Cerebellum (tissue), 4 donors: ENCODE measurements at places on chromosomes 12 and 14. TPM values are rescaled to one million over a fixed set of nuclear protein-coding genes. Genes with fewer than 3 reads are reported as not detected.
A peak's percentile ranks its signal among the peaks of the same experiment; 100 is the strongest.

DNA sequence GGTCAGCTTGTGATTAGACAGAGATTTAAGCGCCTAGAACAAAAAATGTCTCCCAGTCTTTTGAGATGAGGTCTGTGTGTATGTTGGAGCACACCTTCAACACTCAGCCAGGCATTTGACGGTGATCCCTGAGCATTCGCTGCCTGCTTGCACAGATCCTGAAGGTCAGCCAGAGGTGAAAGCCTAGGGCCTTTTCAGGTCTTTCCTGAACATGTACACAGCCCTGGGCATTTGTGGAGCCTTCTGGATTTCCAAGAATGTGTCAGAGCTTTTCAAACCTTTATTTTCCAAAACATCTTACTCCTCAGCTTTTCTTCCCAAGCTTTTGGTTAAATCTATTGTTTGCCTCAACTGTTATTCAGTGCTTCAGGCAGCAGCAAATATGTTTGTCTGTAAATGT, 59.1 kb upstream of the AMN start:
- DNase-seq = no peak

DNA sequence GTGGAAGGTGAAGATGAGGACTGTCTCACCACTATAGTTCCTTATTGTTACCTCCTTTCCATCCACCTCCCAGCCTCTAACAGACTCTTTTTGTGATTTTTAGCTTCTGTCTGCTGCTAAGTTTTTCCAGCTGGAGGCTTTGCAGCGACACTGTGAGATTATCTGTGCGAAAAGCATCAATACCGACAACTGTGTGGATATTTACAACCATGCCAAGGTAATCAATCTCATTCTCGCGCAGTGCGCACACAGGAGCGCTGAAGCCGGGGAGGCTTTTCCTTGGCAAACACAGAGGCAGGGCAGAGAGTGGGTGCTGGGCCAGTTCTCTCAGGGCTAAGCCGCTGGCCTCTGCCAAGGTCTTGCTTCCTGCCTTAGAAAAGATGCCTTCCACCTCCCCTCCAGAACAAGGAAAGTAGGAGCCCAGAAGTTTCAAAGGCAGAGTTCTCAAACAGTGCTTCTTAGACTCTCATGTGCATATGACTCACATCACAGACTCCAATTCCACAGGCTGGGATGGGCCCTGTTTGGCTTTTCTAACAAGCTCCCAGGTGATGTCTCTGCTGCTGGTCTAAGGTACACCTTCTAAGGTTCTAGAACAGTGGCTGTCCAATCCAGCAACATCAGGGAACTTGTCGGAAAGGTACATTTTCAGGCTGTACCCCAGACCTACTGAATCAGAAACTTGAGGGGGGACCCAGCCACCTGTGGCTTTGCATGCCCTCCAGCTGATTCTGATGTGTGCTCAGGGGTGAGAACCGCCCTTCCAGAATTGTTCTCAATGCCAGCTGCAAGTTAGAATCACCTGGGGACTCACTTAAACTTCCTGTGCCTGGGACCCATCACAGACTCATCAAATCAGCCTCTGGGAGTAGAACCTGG, 33.8 kb upstream of the PWP1 start:
- no peak for DNase-seq

GRCh38 chr12:131050463-131051154, 96.9 kb downstream of the ADGRD1 start:
- no peak for DNase-seq

DNA sequence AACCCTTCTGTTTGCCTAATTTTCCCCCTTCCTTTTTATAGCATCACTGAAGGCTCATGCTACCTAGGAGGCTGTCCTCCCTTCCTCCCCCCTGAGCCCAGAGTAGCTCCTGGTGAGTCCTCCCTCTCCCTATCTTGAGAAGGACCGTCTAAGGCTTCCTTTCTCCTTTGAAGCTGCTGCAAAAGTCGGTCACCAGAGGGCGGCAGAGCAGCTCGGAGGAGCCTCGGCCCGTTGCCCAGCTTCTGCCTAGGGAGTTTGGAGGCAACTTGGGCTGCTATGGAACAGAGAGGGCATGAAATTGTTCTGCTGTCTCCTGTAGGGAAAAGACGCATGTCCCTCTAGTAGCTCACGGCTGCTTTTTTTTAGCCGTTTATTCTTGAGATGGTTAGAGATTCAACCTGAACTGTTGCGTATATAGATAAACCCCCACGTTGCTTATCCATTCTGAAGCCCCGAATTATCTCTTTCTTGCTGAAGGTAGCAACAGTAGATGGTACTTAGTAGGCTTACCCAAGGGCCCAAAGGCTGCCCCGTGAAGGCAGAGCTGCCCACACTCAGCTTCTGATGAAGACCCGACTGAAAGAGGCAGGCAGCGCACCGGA, 5.7 kb downstream of the WNT5B start:
- peak; percentile 85 for DNase-seq

DNA sequence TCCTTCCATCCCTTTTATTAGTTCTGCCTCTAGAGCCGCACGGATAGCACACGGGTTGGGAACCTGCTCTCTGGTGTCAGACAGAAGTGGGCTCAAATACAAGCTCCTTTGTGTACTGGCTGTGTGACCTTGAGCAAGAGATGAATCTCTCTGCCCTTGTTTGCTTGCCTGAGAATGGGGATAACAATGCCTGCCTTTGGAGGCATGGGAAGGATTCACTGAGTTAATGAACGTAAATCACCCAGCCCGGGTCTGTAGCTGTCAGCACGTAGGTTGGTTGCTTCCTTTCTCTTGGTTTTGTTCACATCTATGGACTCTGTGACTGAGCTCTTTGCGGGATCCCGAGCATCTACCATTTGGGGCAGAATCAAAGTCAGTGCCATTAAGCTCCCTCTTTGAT, 79.3 kb upstream of the NRXN3 start:
- DNase-seq = no peak

GRCh38 chr14:50030036-50030435, 86.3 kb downstream of the VCPKMT start:
- DNase-seq = no peak

GRCh38 chr12:110270125-110270962, 10.7 kb upstream of the ATP2A2 start:
- DNase-seq = no peak

GRCh38 chr12:104292872-104293794, 10.4 kb upstream of the EID3 start:
- DNase-seq = no peak

DNA sequence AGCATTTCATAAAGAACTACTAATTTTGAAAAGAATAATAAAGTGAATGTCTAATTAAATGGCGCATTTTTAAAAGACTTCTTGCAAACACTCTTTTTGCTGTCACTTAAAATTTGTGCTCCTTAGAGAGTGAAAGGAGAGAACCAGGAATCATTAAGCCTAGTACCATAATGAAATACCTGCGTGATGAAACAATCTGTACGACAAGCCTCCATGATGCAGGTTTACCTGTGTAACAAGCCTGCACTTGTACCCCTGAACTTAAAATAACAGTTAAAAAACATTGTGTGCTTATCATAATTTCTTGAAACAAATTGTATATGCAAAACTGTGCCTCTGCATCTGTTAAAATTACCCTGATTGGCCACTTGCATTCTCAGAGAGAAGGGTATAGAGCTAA, 108.1 kb downstream of the MGAT4C start:
- no peak for DNase-seq

GRCh38 chr12:113803759-113804140, 162.4 kb downstream of the RBM19 start:
- DNase-seq = no peak

DNA sequence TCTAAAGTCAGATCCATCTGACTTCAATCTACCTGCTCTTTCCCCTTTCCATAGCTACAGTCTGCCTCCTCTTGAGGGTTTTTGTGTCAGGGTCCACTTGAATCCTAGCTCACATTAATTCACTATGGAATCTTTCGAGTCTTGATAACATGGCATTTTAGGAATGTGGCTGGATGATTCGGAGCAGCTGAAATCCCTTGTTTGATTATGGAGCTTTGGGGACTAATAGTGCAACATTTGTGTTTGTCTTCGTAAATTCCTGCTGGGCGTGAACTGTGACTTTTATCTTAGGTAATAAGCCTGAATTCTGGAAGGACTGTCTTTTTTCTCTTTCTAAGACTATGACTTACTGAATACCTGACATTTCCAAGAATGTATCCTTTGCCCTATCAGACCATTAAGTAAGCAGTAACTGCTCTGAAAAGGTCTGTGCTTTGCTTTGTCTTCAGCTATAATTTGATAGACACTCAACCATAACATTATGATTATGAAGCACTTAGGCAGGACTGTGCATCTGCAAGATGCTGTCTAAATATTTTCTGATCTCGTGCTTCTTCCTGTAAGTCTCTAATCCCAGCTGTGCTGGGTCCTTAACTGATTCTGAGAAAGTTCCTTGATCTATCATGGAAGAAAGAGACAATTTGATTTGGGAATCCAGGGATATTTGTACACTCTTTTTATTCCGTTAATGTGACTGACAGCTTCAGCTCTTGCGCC, 19.0 kb upstream of the PELI2 start:
- DNase-seq = no peak

DNA sequence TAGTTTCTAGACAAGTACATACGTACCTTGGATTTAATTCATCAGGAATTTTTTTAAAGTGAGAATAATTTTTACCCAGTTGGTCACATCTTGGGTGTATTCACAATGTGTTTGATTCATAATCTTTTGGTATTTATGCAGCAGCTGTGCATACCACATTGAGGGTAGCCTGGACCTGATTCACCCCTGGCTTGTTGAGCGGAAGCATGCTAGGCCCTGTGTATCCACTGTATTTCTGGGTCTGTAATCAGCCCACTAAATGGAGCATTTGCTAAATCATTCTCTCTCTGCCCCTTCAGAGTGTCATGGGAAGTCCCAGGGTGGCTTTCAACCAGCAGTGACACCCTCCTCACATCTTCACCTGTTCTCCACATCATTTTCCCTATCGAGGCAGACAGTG, 203.8 kb upstream of the RGS6 start:
- no peak for DNase-seq

DNA sequence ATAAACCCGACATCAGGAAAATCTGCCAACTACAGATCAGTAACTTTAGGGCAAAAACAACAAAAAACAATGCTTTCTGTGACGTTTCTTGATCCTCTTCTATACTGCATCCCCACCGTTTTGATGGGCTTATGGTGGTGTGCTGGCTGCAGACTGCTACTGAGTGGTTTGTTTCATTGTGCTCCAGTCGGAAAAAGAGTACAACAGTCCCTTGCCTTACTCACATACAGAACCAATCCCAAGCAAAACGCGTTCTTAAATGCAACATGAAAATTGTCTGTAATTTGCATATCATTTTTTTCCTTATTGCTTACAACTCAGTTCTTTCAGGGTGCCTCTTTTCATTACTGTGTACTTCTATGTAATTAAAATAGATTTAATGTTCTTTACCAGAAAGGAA, 2.3 kb downstream of the ETV6 start:
- DNase-seq = no peak

GRCh38 chr12:22656376-22656775, 31.4 kb downstream of the ETNK1 start:
- DNase-seq = no peak

- DNase-seq = no peak
Measured at GRCh38 chr12:96811083-96811482, 96.0 kb upstream of the NEDD1 start.

GRCh38 chr12:45289245-45290215, 73.6 kb downstream of the ANO6 start:
- DNase-seq = no peak

DNA sequence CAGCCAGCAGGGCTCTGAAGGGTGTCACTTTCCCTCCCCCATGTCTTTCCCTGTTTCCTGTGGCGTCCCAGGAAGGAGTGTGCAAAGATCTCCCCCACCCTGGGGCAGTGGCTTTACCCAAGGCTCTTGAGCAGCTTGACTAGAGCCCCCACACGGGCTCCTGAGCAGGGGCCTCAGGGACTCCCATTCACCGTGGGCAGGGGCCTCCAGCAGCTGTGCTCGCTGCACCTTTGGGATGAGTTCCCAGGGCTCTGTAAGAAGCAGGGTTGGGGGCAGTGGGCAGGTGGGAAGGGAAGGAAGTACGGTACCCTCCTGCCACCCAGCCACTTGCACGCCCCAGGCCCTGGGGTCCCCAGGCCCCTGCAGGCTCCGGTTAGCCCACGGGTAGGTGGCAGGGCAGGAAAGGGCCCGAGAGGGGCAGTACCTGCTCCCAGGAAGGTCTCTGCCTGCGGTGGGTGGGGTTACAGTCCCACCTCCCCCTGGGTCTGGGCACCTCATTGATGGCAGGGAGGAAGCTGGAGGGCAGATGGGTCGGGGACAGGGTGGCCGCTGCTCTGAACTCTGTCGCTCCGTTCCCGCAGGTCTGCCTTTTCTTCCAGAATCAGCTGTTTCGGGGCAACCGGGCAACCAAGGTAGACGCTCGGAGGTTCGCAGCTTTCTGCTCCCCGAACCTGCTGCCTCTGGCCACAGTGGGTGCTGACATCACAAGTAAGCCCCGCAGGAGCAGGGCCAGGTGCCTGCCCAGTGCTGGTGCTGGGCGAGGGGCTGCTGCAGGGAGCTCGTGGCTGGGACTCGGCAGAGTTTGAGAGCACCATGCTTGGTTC, 13.0 kb downstream of the ASPG start:
- no peak for DNase-seq

- DNase-seq = no peak
Measured at GRCh38 chr14:90405755-90406154, 8.9 kb downstream of the CALM1 start.

GRCh38 chr14:103641161-103641560, 12.2 kb downstream of the KLC1 start:
- no peak for DNase-seq

GRCh38 chr12:109387425-109388166, 39.9 kb downstream of the MYO1H start:
- DNase-seq = no peak

DNA sequence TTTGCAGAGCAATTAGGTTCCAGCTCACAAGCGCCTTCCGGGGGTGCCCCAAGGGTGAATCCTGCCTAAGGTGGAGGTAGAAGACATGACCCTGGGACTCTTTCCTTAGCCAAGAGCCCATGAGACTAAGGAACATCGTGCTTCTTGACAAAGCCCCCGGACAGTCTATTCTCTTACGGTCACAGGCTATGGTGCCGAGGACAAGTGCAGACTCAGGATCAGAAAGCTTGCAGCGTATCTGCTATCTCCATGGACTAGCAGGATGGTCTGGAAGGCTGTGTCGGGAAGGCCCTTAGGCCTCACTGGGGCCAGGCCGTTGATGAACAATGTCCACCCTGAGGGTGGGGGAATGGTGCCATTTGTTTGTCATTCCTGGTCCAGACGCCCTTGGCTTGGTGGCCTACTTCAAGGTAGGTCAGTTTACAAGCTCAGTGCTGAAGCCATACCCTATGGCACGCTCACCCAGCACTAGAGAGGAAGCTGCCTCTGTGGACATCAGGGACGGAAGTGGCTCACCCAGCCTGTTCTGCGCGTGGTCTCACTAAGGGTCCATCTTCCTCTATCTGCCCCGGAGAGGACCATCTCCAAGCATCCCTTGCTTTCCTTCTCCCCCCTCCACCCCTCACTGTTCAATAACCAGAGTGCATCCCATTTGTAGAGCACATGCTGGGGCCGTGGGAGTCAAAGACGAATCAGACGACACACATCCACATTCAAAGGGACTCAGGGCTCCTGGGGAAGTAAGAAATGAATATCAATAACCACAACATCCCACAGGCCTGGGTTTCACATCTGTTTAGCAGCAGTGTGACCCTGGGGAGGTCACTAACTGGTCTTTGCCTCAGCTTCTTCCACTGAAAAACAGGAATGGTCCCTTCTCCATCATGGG, 45.0 kb upstream of the IQSEC3 start:
- no peak for DNase-seq

VASH1 gene
- 35.5 TPM for total RNA-seq

COL2A1 gene
- total RNA-seq = 11.7 TPM

FAM216A gene
- total RNA-seq = 19.8 TPM

PSMC1 gene
- 52.7 TPM for total RNA-seq

LRTM2 gene
- 3.5 TPM for total RNA-seq

SPIC gene
- total RNA-seq = not detected

INSM2 gene
- total RNA-seq = 9.6 TPM

KRT72 gene
- total RNA-seq = not detected

GLS2 gene
- total RNA-seq = 6.1 TPM

PLCZ1 gene
- total RNA-seq = 0.82 TPM

RD3L gene
- not detected for total RNA-seq
